Neural progenitor cell (in vitro differentiated cells): ENCODE measurements at places on chromosomes 1 and 21.
A peak's percentile ranks its signal among the peaks of the same experiment; 100 is the strongest.

- no peak for DNase-seq
Measured at GRCh38 chr1:6207921-6208320, 2.0 kb downstream of the RNF207 start.

DNA sequence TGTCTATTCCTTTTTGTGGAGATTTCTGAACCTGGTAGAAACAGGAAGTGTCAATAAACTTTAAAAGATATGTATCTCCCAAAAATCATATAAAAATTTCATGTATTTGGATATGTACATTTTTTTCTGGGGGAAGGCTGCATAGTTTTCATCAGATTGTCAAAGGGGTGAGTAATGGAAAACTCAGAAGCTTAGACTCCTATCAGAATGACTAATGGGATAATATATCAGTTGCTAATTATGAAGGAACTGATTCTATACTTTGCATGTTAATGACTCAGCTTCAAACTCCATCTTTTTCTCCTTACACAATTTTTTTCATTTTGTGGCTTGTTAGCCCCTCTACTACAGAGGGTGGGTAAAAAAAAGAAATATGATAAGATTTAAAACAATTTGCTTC, 55.9 kb downstream of the GON4L start:
- no peak for DNase-seq

GRCh38 chr1:162175379-162176081, 106.0 kb downstream of the NOS1AP start:
- DNase-seq = peak; percentile 67

- peak; percentile 88 for DNase-seq
Measured at GRCh38 chr21:42218836-42219605, at the start of gene ABCG1. ABCG1 (plus strand) TSS chr21:42219140; CDS start chr21:42219263, 123 bp downstream.

DNA sequence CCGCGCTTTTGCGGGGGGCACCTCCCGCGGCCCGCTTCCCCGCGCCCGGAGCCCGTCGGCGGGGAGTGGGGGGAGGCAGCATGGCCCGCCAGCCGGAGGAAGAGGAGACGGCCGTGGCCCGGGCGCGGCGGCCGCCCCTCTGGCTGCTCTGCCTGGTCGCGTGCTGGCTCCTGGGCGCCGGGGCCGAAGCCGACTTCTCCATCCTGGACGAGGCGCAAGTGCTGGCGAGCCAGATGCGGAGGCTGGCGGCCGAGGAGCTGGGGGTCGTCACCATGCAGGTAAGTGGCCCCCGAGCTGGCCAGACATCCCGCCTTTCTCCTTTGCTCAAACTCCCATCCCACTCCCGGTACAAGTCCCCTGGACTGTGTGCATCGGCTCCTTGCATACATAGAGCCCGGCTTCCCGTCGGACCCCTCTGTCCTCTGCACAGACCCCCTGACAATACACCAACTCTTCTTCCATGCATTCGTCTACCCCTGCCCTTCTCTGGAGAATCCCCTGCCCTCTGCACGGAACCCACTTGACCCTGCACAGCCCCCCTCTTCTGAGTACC, 812 bp downstream of the CACHD1 start:
- peak; percentile 73 for DNase-seq

GRCh38 chr1:209861242-209861641, 33.5 kb downstream of the UTP25 start:
- DNase-seq = no peak

DNA sequence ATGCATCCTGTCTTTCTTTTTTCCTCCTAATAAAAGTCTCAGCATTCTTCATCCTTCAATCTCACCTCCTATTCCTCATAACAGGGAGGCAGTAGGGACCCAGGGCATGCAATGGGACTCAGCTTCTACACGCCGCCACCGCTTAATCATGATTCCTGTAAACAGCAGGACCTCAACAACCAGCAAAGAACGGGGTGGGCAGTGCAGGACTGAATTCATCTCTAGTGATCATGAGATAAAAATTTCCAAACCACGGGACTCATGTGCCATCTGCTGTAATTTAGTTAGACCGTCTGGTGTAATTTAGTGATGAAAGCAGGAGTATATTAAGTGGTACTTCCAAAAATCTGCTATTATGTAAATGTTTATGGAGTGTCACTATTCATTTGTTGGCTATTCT, 5.4 kb downstream of the PRAMEF12 start:
- no peak for DNase-seq

DNA sequence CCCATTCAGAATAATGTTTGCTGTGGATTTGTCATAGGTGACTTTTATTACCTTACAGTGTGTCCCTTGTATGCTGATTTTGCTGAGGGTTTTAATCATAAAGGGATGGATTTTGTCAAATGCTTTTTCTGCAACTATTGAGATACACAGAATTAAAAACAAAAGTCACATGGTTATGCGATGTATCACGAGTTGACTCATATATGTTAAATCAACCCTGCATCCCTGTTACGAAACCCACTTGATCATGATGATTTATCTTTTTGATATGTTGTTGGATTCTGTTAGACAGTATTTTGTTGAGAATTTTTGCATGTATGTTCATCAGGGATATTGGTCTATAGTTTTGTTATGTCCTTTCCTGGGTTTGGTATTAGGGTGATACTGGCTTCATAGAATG, 10.7 kb upstream of the OR2T34 start:
- DNase-seq = no peak

DNA sequence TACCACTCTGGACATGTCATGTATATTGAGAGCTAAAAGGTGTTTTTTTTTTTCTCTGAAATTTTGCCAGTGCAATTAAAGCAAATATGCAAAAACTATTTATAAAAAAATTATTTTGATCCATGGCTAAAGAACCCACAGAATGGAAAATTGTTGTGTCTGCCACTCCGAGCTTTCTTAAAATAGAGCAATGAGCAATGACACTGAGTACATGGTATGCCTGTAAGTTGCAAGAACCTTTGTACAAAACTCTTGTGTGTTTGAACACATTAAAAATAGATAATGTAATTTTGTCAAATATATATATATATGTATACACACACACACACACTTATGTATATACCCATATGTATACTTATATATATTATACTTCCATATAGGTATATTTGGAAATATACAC, 1530.9 kb upstream of the B3GALT2 start:
- no peak for DNase-seq

- no peak for DNase-seq
Measured at GRCh38 chr1:47592296-47593012, 154.6 kb downstream of the FOXD2 start.

DNA sequence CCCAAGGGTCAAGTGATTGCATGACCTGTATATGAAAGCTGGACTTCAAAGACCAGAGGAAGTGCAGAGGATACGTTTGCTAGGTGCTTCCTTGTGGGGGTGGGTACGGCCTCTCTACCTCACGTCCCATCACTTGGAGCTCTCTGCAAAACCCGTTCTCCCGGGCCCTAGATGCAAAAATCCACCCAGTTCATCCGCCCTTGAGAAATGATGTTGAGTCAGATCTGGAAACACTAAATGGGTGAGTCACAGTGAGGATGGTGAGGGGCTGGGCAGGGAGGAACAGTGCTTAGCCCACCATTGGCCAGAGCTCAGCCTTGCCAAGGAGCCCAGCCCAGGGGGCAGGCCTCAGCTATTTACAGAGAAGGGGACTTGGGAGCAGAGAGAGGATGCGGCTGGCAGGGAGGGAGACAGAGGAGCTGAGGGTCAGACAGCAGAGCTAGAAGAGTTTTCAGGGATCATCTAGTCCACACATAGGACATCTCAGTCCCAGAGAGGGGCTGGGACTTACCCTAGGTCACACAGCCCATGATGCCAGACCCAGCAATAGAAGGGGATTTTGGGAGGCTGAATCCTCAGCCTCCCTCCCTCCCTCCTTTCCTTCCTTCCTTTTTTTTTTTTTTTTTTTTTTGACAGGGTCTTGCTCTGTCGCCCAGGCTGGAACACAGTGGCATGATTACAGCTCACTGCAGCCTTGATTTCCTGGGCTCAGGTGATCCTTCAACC, 14.6 kb downstream of the ARHGEF10L start:
- no peak for DNase-seq

DNA sequence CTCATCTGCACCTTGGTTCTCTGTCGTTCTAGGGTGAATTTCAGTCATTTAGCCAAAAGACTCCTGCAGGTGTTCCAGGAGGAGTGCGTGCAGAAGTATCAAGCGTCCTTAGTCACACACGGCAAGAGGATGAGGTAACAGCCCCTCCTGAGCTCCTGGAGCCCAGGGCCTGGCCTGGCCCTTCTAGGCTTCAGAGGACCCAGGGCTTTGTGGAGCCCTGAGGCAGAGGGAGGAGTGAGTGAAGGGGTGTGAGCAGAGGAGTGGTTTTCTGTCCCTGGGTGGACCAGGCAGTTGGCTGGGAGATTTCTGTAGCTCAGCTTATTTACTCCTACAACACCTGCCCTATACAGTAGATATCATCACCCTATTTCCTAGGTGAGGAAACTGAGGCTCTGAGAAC, 15.7 kb upstream of the RASSF5 start:
- DNase-seq = no peak

GRCh38 chr1:15060104-15060503, 93.4 kb upstream of the TMEM51 start:
- DNase-seq = no peak

DNA sequence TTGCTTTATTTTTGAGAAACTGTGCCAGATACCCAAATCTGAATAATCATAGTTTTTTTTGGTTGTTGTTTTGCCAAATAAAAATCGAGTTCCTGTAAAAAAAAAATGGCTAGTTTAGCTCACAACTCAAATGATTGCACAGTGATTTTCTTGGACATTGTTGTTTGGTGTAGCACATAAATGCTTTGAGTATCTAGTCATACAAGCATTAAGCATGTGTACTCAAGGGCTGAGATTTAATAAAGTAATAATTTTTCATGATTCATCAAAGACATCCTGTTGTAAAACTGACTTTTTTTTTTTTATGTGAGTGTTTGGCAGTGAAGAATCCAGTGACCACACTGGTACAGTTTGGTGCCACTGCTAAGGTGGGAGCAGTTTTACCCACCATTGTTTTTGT, 18.8 kb downstream of the ITSN1 start:
- no peak for DNase-seq

- DNase-seq = no peak
Measured at GRCh38 chr1:213136190-213136917, 85.3 kb downstream of the RPS6KC1 start.

GRCh38 chr1:117481410-117481809, 114.2 kb downstream of the MAN1A2 start:
- DNase-seq = no peak

DNA sequence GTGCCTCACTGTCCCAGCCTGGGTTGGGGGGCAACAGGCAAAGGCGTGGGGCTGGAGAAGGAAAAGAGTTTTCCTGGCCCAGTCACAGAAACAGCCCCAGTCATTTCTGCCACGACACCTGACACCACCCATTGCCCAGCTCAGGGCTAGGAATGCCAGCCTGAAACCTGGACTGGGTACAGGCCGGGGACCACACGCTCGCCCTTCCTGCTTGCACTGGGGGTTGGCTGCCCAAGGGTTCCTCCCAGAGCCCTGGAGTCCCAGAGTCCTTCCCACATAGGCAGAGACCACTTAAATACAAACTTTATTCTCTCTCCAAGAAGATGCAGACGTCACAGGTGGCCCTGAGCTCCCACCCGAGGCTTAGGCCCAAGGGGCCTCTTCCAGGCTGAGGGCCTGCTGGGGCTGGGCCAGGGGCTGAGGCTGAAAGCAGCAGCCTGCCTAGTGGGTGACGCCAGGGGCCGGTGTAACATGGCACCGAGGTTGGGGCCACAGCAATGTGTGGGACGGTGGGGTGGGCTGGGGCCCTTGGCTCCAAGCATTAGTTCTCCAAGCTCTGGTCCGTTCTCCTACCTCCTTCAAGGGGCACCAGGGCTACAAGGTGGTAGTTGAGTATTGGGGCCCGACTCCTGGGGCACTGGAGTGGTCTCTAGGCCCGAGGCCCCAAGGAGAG, 1.6 kb downstream of the TMEM52 start:
- no peak for DNase-seq

GRCh38 chr1:21324368-21325141, 34.3 kb upstream of the ECE1 start:
- no peak for DNase-seq

- DNase-seq = no peak
Measured at GRCh38 chr1:116886291-116886878, 23.3 kb upstream of the PTGFRN start.

DNA sequence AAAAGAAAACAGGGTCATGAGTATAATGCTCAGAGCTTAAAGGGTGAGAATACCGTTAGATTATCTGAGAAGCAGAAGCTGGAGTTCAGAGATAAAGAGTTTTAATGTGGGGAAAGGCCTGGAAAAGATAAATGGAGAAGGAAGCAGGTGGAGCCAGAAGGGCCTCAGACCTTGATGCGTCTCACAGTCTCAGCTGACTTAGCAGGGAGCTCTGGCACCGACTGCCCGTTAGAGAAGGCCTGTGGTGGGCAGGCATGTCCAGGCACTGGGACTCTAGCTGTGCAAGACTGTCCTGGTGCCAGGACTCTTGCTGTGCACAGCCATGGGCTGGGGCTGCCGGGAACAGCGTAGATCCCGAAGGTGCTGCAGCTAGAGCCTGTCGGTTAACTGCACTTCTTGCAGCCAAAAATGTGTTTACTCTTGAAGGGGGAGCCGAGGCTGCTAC, 3.8 kb upstream of the SLAMF9 start:
- no peak for DNase-seq

DNA sequence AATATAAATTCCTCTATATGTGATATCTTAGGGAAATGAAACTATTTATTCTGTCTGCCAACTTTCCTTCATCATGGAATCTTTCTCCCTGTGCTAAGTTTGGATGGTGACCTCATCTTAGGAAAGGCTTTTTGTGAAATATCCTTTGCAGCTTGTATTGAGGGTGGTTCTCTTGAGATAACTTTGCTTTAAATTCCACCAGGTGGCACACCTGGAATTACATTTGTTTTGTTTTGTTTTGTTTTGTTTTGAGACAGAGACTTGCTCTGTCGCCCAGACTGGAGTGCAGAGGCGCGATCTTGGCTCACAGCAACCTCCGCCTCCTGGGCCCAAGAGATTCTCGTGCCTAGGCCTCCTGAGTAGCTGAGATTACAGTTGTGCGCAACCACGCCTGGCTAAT, 7.6 kb upstream of the CD1A start:
- no peak for DNase-seq

GRCh38 chr1:46274225-46275029, 26.9 kb downstream of the RAD54L start:
- no peak for DNase-seq

GRCh38 chr1:116161877-116162390, 50.7 kb downstream of the MAB21L3 start:
- DNase-seq = no peak

- DNase-seq = no peak
Measured at GRCh38 chr1:41927118-41927517, 8.4 kb upstream of the HIVEP3 start.

DNA sequence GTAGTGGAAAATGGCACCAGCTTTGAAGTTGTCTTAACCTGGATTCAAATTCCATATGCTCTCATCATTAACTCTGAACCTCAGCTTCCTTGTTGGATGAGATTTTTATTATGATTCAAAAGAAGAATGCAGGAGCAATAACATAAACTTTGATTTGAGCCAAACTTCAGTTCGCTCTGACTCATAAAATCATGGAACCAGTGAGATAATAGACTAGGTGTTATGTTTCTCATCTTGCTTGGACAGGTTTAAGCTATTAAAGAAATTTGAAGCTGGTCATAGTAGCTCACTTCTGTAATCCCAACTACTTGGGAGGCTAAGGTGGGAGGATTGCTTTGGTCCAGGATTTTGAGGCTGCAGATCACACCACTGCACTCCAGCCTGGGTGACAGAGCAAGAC, 172.8 kb downstream of the CLEC20A start:
- DNase-seq = no peak

GRCh38 chr1:53999920-54000319, 18.1 kb downstream of the LDLRAD1 start:
- no peak for DNase-seq

GRCh38 chr1:230682882-230683610, 30.9 kb downstream of the AGT start:
- no peak for DNase-seq

- DNase-seq = peak; percentile 38
Measured at GRCh38 chr1:145961425-145962156, 2.8 kb downstream of the ANKRD34A start.
